ENCODE measurements at places on chromosomes 3 and 15. TPM values are rescaled to one million over a fixed set of nuclear protein-coding genes. Genes with fewer than 3 reads are reported as not detected.

CCDC80 gene
- 31.7 TPM for total RNA-seq

NUSAP1 gene
- total RNA-seq: 155 TPM

SLC51B gene
- not detected for total RNA-seq

DNA sequence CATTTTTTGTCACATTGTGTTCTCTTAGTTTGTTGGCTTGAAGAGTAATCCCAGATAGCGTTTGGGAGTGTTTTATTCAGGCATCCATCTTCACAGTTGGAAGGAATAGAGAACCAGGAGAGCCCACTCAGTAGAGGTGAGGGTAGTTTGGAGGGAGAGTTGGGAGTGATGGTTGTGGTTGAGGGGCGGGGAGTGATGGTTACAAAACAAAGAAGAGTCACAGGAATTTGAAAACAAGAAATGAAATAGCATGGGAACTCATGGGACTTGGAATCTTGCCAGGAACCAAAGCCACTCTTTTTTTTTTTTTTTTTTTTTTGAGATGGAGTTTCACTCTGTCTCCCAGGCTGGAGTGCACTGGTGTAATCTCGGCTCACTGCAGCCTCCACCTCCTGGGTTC, 36.3 kb downstream of the DUT start:
- DNase-seq: no peak

DNA sequence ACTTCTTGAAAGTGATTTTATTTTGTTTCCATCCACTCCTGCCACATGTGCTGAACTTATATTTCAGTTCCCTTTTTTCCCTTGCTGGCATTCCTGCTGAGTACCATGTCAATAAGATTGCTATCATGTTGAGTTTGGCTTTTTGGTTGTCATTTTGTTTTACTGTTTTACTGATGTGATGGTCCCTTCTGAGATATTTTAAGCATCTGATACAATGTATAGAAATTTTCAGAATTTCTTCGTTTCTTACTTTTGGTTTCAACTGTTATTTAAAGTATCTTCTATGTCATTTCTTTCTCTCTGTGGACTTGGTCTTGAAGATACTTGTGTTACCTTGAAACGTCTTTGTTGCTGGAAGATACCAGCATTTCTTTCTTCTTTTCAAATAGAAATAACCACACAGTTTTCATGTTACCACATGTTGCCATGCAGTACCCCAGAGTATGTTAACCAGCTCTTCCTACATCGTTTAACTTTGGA, 14.1 kb downstream of the SIDT1 start:
- DNase-seq: no peak

GRCh38 chr3:186102687-186103086, 6.2 kb downstream of the ETV5 start:
- DNase-seq: no peak

GRCh38 chr3:31921837-31922236, 59.2 kb downstream of the OSBPL10 start:
- DNase-seq: no peak

DNA sequence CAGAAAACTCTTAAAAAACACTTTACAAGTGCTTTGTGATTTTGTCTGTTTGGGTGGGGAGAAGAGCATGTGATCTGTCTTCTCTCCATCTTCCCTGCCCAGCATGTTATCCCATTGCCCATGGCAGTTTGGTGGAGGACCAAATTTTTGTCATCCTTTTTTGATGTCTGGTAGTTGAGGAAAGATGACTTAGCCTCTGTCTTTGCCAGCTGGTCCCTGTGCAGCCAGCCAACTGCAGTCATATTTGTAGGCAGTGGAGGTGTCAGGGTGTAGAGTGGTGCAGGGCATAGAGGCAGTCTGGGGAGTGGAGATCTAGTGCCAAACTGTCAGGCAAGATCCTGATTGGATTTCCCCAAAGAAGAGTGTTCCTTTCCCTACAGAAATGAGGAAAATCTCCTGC, 40.7 kb downstream of the GASK1A start:
- no peak for DNase-seq

AMT gene
- total RNA-seq: not detected
